ENCODE measurements at places on chromosomes 16 and 17.
A peak's percentile ranks its signal among the peaks of the same experiment; 100 is the strongest.

GRCh38 chr16:27920391-27920891, 143.1 kb downstream of the GSG1L start:
- DNase-seq: no peak

DNA sequence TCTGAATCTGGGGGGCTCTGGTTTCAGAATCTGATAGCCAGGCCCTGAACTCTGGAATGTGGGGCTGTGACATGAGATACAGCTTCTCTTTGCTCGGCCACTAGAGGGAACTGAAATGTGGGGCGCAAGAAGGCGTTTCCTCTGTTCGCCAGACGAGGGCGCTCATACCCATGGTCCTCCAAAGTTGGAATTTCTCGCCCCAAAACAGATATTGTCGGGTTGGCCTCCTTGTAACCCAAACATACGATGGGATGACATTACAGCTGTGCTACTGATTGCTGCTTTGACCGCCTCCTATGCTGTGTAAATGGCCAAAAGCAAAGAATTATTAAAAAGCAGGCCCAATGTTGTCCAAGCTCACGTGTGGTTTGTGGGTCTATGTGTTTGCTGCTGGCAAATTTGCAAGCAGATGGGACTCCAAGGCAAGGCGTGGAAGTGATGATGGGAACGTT, 13.1 kb upstream of the MSI2 start:
- peak; percentile 78 for DNase-seq

GRCh38 chr17:75480281-75480680, 23.8 kb downstream of the TMEM94 start:
- DNase-seq: no peak

GRCh38 chr17:18944646-18945045, 7.3 kb upstream of the SLC5A10 start:
- DNase-seq: no peak

DNA sequence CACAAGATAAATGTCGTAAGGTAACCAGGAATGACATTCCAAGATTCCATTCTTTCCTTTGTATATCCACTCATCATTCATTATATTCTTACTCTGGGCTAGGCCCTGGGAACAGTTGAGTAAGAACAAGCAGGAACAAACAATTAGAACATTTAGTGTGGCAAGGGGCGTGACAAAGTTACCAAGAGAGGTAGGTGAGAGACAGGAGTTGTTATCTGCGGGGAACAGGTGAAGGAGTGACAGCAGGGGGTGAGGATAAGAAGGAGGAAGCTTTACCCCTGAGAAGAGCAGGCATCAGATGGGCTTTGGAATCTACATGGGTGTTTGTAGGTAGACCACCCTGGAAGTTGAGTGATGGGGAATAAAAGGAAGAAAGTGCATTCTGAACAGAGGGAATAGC, 568.9 kb downstream of the WWOX start:
- DNase-seq: no peak

DNA sequence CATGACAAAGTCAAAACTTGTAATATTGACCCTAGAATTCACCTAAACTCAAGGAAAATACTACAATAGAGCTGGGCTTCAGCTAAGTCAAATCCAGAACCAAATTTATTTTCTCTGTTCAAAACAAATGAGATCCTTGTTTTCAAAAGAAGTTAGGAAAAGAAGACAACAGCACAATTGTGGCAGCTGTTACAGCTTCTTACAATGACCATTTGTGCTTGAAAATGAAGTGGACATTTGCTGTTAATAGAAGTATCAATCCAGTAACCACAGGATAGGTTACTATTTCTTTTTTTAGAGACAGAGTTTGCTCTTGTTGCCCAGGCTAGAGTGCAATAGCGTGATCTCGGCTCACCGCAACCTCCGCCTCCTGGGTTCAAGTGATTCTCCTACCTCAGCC, 44.4 kb downstream of the APPBP2 start:
- no peak for DNase-seq

DNA sequence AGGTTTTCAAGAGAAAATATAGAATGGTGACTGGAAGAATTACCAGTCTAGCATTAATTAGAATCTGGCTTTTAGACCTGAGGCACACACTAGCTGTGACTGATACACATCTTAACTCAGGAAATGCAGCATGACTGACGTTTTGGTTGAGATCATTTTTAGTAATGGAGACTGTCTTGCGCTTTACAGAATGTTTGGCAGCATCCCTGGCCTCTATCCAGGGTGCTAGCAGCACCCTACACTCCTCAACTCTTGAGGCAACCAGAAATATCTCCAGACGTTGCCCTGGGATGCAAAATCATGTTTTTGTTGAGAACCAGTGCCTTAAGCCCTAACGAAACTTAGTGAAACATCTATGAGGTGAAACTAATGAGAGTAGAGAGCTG, 109.0 kb downstream of the HS3ST3A1 start:
- DNase-seq: no peak

- no peak for DNase-seq
Observed at GRCh38 chr17:10743316-10744009, 13.6 kb upstream of the TMEM220 start.

GRCh38 chr17:40598619-40599467, 33.6 kb upstream of the CCR7 start:
- peak; percentile 82 for DNase-seq

GRCh38 chr17:80327518-80327917, 66.9 kb downstream of the RNF213 start:
- no peak for DNase-seq

- no peak for DNase-seq
Observed at GRCh38 chr17:35726127-35726952, 5.1 kb upstream of the RASL10B start.
